Muscle of leg (tissue), 16 donors: ENCODE measurements at places on chromosomes 2 and 18.

- DNase-seq: peak; percentile 36
These were observed 1190.2 kb upstream of the NRXN1 start for GRCh38 chr2:52222128-52222527.

GRCh38 chr2:43481927-43482542, 113.8 kb downstream of the THADA start:
- no peak for DNase-seq

DNA sequence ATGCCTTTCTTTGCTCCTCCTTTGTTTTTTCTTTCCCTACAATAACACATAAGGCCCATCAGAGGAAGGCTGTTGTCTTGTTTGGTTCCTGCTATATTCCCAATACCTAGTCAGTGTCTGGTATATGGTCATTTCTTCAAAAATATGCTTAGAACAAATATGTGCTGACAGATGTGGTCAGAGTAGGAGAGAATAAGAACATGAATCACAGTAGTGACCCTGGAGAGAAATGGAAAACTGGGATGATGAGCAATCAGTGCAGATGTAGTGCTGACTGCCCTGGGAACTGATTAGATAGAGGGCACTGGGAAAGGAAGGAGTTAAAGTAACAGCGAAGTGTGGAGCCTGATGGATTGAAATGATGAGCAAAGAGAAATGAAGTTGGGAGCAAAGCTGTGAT, 189.4 kb upstream of the LHCGR start:
- no peak for DNase-seq

DNA sequence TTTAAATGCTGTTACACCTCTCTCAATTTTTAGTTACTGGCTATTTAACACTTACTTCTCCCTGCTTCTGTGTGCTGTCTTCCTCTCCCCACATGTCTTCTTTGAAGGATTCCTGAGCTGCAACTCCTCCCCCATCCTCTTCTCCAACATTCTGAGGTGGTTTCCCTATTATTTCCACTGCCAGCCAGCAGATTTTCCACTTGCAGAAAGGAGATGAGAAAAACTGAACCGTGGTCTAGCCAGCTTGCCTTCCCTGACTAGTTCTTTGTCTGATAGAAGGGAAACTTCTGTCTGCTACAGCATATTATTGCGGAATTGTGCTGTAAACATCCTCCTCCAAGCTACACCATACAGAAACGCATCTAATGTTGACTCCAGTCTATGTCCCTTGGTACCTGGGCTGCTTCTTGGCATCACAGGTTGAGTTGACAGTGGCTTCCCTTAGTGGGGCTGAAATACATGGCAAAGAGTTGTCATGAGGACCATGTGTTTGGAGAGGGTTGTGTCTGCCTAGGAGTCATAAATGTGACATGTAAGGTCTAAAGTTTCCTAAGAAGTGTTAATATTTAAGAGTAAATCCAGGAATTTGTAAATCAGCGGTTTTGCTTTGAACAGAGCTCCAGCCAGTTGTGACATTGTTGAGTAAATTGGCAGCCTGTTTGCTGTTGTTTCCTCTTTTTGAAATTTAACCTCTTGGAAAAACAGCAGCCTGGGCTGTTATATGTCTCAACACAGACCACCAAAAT, 68.3 kb upstream of the RND3 start:
- peak; percentile 62 for DNase-seq

GRCh38 chr2:137249463-137250130, 484.3 kb downstream of the THSD7B start:
- no peak for DNase-seq

DNA sequence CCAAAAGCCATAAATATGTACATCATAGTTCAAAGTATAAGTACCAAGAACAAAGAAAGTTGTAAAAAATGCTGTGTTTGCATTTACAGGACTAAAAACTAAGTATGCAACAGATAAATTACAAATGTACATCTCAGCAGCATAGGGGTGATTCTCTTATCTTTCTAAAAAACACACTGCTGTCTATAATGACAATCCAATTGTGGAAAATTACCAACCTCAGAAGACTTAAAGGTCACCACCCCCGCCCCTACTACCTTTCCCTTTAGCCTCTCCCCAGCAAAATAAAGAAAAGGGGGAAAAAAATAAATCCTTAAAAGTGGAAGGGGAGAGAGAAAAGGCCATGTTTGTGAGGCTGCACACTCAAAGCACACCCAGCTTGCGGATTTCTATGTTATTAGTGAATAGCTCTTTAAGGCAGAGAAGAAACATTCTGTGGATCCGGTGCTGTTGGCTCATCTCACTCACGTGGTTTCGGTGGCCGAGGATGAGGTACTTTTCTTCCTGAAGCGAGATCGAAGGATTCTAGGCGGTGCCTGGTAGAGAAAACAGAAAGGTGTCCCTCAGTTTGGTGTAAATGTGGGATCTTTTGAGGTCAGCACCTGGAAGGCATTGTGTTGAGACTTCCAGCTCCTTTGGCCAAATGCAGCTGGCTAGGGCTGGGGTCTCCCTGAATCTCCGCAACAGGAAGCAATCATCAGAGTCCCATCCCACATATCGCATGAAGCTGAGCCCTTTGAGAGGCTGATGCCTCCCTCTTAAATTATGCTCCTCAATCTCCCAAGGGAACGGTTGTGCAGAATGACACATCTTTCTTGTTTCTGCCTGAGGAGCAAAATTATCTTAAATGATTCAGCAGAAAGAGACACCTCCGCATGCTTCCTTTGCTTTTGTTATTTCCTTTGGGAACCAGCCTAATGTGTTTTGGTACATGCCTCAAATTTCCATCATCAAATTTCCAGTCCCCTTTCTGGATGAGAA, 17.6 kb downstream of the MRPL35 start:
- no peak for DNase-seq

DNA sequence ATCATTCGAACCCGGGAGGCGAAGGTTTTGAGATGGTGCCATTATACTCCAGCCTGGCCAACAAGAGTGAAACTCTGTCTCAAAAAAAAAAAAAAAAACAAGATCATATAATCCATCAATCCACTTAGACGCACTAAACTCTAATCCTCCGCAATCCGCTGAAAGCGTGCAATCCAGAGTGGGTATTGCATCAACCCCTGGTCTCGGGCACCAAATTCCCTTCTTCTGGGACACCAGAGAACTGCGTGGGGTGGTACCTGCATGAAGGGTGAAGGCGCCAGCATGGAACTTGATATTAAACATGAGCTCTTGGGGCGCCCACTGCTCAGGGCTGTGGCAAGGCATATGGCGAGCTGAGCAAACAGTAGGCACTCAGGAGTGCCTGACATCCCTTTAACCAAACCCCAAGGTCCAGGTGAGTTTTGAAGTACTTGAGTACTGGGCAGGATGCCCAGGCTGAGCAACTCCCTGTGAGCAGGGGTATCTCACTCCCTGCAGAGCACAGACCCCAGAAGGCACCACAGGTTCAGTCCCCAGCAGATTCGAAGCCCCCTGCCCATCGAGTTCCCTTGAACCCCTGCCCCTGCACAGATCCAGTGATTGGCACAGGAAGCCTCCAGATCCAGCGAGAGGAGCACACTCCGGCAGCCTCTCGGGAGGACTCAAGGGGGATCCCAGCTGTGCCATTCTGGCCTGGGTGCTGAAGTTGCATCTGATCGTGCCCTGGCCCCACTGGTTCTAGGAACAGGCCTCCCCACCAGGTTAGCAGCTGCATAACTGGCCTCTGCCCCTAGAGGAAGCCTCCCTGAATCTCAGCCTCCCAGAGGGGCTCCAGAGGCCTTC, 8.0 kb downstream of the ALPI start:
- no peak for DNase-seq

DNA sequence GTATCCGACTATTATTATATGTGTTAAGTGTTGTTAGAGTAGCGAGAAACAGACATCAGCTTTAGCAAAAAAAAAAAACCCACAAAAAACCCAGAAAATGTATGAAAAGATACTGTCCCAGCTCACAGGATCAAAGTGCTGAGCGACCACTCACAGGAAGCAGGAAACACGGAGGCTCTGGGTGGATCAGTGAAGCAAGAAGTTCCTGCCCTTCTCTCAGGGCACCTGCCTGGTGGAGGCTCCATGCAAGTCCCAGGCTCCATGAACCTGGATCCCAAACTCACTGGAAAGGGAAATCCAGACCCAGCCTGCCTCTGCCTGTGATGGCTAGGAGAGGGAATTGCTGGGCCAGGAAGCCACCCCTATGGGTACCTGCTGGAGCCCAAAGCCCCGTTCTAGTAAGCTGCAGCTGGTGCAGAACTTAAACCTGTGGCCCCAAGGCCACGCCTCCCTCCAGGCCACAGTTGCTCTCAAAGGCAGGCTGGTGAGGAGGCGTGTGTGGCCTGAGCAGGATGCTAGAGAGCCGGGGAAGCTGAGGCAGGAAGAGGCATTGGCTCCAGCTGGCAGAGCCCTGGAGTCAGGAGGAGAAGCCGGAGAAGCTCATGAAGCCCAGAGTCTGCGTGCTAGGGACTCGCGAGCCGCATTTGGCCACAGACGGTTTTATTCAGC, 63.5 kb upstream of the TAF1B start:
- no peak for DNase-seq

DNA sequence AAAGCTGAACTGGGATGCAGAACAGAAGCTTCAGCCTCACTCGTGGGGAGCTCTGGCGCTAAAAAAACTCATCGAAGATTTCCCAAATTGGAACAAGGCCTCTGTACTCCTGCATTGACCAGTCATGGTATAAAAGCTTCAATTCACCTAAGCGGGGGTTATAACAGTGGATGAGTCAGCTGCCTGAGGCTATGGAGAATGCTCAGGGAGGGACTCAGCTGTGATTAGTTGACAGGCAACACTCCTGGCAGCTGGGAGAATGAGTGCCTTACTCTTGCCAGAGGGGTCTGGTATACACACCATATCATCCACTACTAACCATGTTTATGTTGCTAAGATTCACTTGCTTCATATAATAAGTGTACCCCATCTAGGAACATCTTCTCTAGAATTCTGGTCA, 350.6 kb upstream of the VRK2 start:
- no peak for DNase-seq

DNA sequence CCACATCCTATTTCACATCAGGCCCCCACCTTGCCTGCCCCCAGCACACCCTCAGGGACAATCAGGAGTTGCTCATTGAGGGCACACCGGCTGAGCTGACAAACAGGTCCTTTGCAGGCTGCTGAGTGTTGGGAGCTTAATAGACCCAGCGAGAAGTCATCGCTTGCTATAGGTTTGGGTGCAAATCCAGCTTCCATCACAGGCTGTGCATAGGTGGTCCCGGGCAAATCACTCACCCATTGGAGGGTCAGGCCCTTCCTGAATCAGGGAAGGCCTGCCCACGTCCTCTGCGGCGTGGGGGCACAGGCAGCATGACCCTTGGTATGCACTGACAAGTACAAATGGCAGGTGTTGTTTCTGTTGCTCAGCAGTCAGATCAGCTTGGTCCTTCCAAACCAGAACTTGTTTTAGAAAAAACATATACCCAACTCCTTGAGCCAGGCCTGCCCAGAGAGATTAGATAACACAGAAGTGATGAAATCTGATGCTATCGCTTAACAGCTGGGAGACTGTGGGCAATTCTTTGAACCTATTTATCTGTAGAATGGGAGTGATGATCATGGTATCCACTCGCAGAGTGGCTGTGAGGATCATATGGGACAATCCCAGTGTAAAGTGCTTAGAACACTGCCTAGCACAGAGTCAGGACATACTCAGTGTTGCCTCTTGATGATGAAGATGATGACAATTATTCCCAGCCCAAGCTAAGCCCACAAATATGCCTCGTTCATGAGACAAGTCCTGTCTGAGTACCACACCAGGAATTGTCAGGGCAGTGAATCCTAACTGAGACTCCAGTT, 34.9 kb downstream of the SMAD7 start:
- no peak for DNase-seq

- DNase-seq: no peak
These were observed 91.2 kb downstream of the HDAC4 start for GRCh38 chr2:239309398-239310245.

- peak; percentile 86 for DNase-seq
These were observed at the start of gene RSAD2 for GRCh38 chr2:6877402-6878304. Gene RSAD2 (plus strand): TSS chr2:6877777. CDS start chr2:6877801, 24 bp downstream.

- DNase-seq: no peak
These were observed 154.2 kb upstream of the PGAP1 start for GRCh38 chr2:197080578-197081216.

- peak; percentile 5 for DNase-seq
These were observed 510.3 kb downstream of the ZNF804A start for GRCh38 chr2:185108588-185108987.

DNA sequence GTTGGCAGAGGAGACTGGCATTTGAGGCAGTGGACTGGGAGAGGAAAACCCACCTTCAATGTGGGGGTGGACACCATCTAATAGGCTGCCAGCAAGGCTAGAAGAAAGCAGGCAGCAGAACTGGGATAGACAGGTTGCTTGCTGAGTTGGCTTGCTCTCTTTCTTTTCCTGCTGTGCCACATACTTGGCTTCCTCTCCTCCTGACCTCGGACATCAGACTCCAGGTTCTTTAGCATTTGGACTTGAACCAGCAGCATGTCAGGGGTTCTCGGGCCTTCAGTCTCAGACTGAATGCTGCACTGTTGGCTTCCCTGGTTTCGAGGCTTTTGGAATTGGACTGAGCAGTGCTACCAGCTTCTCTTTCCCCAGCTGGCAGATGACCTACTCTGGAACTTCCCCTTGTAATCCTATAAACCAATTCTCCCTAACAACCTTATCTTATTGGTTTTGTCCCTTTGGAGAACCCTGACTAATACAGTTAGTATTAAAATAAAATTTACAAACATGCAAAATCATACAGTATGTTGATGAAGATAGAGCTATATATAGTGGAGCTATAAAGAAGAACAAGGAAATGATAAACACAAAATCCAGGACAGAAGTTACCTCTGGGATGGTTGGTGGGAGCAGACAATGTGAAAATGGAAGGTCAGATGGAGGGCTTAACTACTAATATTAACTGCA, 15.9 kb downstream of the DSEL start:
- no peak for DNase-seq

GRCh38 chr2:88517759-88518201, 65.3 kb upstream of the FOXI3 start:
- no peak for DNase-seq

DNA sequence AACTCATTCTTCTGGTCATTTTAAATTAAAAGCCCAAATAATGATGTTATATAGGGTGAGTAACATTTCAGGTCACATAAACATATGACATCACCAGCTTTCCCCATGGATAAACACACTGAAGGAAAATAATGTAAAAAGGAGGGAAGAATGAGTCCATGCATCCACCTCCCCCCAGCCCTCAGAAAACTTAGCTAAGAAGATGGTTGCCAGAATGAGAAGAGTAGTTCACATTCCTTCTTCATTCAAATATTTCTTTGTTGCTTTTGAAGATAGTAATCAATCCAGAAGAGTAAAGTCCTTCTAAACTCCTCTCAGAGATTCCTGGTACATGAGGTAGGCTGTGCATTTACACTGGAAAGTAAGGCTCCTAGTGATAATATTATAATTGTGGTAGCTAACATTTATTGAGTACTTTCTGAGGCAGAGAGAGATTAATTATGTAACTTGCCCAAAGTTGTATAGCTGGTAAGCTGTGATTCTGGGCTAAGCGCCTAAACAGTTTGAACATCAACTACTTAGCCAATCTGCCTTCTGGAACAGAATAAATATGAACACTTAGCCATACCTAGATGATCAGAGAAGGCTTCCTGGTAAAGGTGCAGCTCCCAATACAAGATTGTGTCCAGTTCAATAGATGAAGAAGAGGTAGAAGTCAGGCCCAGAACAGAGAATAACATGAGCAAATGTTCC, 256.7 kb upstream of the FN1 start:
- DNase-seq: peak; percentile 22
